ENCODE measurements at places on chromosomes 12 and 14.
A peak's percentile ranks its signal among the peaks of the same experiment; 100 is the strongest.

DNA sequence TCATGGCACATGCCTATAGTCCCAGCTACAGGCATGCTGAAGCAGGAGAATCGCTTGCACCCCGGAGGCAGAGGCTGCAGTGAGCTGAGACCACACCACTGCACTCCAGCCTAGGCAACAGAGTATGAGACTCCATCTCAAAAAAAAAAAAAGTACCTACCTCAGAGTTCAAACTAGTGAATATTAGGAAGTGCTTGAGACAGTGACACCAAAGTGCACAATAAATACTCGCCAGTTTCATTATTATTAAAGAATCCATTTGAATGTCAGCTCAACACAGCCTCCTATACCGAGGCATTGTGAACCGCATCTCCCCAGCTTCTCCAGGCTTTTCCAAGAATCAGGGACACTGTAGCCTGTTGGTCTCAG, 5.0 kb downstream of the GAPDH start:
- DNase-seq = no peak

GRCh38 chr14:96582411-96582961, 80.3 kb downstream of the PAPOLA start:
- no peak for DNase-seq

DNA sequence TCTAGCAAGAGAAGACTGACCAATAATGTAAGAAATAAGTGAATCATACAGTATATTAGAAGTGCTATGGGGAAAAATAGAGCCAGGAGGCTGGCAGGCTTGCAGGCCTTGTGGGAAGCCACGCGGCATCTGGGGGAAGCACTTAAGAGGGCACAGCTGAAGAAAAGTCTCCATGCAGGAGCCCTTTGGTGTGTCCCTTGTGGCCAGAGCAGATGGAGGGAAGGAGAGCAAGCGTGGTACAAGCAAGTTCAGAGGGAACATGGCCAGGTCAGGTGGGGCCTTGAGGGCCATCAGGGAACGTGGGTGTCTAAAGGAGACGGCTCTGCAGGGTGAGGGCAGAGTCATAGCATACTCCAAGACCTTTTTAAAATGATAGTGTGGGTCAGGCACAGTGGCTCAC, 51.7 kb downstream of the LRRC74A start:
- DNase-seq = no peak

DNA sequence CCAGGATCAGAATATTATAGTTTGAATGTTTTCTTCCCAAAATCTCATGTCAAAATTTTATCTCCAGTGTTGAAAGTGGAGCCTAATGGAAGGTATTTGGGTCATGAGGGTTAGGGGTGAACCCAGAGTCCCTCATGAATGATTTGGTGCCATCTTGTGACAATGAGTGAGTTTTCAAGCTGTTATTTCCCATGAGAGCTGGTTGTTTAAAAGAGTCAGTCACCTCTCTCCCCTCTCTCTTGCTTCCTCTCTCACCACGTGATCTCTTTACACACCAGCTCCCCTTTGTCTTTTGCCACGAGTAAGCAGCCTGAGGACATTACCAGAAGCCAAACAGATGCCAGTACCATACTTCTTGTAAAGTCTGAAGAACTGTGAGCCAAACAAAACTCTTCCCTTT, 561.6 kb downstream of the RERGL start:
- DNase-seq = peak; percentile 37

GRCh38 chr12:95762123-95762785, 28.3 kb downstream of the NTN4 start:
- no peak for DNase-seq

DNA sequence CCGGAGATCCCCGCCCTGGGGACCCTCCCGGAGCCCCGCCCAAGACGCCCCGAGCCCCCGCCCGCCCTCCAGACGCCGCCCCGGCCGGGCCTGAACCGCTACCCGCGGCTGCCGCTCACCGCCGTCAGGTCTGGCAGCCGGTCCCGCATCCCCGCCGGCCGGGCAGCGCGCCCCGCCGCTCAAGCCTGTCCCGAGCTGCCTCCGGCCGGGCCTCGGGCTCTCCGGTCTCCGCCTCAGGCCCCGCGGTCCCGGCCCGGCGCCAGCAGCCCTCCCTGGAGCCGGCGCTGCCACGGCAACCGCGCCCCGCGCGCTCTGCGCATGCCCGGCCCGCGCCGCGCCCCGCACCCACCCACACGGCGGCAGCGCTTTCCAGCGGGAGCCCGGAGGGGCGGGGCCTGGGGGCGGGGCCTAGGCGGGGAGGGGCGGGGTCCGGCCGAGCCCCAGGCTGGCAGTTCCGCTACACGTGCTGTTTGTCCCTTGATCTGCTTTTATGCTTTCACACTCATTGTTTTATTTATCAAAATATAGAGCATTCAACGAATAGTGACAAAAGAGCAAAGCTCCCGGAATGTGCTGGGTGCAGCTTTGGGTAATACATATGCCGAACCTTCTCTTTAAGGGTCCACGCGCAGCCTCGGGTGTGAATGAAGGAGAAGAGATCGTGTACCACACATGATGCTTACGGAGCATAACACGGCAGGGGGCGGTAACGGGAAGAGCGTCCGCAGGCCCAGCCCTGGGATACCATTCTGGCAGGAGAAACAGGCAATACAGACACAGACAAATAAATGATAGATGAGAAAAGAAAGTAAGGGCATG, at the start of gene STX2:
Gene STX2 (minus strand): TSS at position 300 of the 819 bp plus-strand sequence. CDS start 151 bp downstream, at position 149.
- DNase-seq = peak; percentile 93

DNA sequence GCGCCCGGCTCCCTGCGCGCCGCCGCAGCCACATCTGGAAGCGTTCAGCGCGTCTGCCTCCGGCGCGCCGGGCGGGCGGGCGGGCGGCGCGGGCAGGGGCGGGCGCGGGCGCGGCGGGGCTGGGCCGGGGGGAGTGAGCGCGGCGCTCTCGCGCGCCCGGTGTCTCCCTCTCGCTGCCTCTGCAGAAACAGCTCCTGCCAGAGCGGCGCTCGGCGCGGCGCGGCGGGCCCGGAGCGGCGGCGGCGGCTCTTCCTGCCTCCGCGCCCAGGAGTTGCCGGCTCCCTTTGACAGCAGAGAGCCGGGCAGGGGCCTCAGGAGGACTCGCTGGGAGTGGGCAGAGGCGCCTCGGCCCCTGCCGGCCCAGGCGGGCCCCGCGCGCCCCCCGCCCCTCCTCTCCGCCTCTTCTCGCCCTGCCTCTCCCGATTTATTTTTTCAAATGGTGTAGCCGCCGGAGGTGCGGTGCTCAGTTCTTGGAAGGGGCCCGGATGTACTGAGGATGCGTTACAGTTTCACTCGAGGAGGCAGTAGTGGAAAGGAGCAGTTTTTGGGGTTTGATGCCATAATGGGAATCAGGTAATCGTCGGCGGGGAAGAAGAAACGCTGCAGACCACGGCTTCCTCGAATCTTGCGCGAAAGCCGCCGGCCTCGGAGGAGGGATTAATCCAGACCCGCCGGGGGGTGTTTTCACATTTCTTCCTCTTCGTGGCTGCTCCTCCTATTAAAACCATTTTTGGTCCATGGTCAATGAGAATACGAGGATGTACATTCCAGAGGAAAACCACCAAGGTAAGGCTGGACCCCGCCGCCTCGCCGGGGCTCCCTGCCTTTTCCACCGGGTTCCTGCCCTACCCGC, at the start of gene CACNA1C:
Gene CACNA1C (plus strand): TSS at position 162 of the 853 bp plus-strand sequence. CDS start 576 bp downstream, at position 738.
- no peak for DNase-seq

- no peak for DNase-seq
Observed at GRCh38 chr12:108367436-108367835, 28.3 kb upstream of the CMKLR1 start.

- peak; percentile 56 for DNase-seq
Observed at GRCh38 chr12:49201595-49202295, 12.9 kb upstream of the TUBA1A start.

DNA sequence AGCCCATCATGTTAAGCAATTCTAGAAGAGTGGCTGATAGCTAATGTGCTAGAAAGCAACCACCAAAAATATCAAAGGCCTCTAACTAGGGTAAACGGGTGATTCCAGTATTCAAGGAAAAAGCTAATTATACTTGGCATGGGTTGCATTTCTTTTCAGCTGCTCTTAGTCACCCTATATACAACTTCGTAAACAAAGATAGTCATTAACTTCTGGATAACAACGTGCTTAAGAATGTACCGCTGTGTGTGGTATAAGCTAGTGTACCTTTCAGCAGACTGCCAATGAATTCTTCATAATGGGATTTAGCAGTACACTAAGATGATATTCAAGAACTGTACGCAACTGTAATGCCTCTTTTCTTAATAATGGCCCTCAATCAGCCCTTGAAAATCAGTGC, 42.2 kb upstream of the SLC6A13 start:
- no peak for DNase-seq

DNA sequence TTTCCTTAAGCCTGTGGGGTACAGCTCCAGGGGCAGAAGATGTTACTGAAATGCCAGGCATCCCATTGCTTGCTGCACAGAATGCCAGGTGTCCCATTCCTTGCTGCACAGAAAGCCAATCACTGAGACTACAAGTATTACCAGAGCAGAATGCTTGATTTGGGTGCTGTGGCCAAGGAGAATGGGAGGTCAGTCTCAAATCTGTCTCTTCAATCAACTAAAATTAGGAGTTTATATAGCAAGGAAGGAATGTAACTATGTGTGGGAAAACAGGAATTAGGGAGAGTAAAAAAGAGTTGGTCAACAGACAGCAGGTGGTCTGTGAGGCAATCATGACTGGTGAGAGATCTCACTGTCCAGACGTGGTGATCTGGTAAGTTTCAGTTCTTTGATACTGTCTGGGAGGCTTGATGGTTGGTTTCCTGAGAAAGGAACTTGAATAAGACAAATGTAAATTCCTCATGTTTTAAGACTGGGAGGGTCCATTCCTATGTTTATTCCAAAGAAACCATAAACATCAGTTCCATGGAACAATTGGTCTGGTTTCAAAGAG, 31.2 kb upstream of the VASH1 start:
- DNase-seq = no peak

DNA sequence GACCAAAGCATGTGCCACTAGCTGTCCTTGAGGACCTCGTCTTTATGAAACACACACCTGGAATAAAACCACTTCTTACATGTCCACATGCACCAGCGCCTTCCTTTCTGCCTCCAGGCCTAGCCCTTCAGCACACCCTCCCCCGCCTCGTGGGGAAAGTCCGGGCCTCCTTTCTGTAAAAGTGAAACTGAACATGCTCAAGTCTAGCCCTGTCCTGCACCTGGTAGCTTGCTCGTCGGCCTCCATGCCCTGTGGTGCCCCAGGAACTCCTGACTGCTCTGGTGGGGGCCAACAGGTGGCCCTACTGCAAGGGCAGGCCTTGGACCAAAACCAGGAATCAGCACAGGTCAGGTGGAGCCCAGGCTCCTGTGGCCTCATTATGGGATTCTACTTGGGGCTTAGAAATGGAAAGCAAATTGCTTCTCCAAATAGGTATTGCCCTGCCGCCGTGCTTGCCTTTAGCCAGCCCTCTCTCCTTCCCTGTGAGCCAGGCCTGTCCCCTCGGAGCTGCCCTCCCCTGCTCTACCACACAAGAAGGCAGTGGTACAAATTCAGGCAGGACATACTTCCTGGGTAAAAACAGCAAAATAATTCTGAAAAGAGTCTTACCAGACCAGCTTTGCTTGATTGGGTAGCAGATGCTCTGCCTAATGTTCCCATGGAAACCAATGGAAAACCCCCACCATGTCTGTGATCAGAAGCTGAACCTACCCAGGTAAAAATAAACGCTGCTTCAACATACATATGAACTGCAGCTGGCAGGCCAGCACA, 43.5 kb downstream of the ERH start:
- DNase-seq = peak; percentile 61

GRCh38 chr14:74539503-74539902, 45.9 kb downstream of the ISCA2 start:
- no peak for DNase-seq

DNA sequence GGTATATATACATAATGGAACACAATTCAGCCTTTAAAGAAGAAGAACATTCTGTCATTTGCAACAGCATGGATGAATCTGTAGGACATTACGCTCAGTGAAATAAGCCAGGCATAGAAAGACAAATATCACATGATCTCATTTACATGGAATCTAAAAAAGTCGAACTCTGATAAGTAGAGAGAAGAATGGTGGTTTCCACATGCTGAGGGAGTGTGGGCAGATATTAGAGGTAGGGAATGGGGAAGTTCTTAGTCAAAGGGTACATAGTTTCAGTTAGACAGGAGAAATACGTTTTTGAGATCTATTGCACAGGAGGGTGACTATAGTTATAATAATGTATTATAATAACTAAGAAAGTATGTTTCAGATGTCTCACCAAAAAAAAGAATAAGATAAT, 71.4 kb downstream of the ADAMTS20 start:
- DNase-seq = peak; percentile 53

DNA sequence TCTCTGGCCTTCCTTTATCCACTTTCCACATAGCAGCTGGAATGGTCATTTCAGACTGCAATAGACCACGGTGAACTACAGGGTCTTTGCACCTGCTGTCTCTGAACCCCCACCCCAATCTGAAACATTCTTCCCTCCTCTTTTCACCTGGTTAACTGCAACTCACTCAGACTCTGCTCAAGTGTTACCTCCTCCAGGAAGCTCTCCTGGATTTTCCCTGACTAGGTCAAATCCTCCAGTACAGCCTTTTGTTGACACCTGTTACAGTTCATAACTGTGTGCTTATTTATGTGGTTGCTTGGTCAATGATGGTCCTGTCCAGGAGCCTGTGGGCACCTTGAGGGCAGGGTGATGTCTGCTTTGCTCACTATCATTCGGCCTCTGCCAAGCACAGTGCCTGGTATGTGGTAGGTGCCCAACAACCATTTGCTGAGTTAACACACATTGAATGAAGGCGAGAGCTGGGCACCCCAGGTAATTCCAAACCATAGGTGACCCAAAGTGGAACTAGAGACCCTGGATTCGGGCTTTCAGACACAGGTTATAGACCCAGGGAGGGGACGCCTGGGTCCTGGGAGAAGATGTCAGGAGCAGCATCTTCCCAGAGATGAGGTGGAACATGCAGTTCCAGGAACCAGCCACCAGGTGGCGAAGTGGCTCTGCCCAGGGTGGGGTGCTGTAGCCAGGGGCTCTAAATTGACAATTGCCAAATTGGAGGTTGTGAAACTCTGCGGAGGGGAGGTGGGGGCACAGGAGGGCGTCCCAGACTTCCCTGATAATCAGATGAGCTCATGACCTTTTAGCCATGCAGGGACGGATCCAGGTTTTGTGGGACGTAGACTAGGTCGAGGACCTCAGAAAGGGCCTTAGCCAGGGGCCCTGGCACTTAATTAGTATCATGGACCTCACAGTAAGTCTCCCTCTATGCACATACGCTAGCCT, 28.1 kb downstream of the TRPV4 start:
- peak; percentile 63 for DNase-seq

GRCh38 chr12:113136128-113136989, 798 bp upstream of the RASAL1 start:
- DNase-seq = peak; percentile 89

GRCh38 chr14:63504648-63505047, 38.5 kb downstream of the PPP2R5E start:
- DNase-seq = no peak

DNA sequence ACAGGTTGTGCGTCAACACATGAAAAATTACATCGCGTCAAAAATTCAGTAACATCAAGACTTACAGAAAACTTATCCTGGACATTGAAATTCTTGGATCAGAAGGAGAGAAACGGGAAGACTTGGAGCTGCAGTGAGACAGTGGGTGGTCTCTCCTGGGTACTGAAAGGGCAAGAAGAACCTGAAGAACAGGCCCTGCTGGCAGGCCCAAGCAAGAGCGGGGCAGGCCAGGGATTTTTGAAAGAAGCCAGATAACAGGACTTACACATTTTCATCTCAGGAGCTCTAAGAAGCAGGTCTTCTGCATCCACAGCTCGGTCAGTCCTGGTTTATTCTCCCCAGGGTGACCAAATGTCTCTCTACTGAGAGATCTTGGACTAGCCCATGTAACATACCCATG, 466.5 kb upstream of the SOX5 start:
- DNase-seq = no peak

GRCh38 chr14:55245657-55246268, 25.5 kb upstream of the FBXO34 start:
- DNase-seq = peak; percentile 35
